ENCODE measurements at places on chromosomes 16 and 17.
A peak's percentile ranks its signal among the peaks of the same experiment; 100 is the strongest.

DNA sequence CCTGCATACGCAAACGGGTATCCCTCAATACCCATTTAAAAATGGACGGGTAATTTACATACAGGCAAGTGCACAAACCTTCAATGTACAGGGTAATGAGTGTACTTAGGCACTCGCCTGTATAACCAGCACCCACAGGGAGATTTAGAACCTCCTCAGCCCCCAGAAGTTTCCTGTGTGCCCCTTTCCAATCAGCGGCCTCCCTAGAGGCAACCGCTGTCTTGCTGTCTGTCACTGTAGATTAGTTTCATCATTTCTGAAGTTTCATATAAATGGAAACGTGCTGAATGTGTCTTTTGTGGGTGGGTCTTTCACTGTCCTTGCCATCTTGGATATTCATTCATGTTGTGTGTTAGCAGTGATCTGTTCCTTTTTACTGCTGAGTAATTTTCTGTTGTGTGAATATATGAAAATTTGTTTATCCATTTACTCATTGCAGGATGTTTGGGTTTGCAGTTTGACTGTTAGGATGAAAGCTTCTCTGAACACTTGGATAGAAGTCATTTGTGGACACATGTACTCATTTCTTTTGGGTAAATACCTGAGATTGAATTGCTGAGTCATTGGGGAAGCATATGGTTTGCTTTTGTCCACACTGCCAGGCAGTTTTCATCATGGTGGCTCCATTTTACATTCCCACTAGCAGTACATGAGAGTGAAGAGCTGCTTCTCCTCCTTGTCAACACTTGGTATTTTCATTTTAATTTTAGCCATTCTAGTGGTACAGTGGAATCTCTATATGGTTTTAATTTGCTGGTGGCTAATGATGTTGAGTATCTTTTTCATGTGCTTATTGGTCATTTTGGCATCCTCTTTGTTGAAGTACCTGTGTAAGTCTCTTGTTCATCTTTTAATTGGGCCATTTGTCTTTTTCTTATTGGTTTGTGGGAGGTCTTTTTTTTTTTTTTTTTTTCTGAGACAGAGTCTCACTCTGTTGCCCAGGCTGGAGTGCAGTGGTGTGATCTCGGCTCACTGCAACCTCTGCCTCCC, 2.1 kb upstream of the ADCY7 start:
- no peak for DNase-seq

- DNase-seq = no peak
These were observed 24.1 kb upstream of the SCNN1B start for GRCh38 chr16:23278031-23278430.

GRCh38 chr16:78127130-78127529, 27.7 kb downstream of the WWOX start:
- no peak for DNase-seq

GRCh38 chr17:10875984-10876555, 38.2 kb upstream of the PIRT start:
- peak; percentile 48 for DNase-seq

- no peak for DNase-seq
These were observed 108.5 kb downstream of the PCTP start for GRCh38 chr17:55859301-55859795.

DNA sequence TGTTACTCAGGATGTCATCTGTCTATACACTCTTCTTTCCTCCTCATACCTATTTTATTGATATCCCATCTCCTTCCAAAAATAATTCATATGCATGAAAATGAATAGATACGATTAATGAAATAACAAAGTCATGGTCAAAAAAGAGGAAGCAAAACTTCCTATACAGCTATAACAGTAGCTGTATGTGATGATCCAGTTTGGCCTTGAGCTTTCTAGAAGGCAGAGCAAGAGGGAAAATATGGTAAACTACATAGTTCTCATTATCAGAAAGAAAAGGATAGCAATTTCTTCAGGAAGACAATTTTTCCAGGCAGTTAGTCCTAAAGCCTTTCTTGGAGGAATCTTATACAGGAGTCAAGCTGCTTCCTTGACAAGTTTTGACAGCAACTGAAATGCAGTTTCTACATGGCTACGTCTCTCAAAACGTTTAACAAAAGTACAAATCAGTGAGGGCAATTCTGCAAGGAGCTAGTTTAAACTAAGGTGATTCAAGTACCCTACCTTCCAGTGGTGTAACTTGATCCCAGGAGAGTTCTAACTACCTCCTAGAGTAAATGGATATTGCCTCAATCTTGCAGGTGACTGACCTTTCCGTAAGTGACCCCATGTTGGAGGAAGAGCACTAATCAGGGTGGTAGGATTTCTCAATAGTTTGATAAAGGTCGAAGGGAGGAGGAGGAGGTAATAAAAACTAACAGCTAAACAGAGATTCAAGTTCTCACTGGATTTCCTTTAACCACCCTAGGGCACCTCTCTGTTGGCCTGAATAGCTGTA, 1.0 kb downstream of the SPAG5 start:
- no peak for DNase-seq

- DNase-seq = no peak
These were observed 17.8 kb downstream of the SNN start for GRCh38 chr16:11685844-11686618.

- DNase-seq = no peak
These were observed 408.4 kb downstream of the CPPED1 start for GRCh38 chr16:12395268-12395667.

GRCh38 chr16:31107465-31107867, 720 bp upstream of the BCKDK start:
- peak; percentile 52 for DNase-seq

DNA sequence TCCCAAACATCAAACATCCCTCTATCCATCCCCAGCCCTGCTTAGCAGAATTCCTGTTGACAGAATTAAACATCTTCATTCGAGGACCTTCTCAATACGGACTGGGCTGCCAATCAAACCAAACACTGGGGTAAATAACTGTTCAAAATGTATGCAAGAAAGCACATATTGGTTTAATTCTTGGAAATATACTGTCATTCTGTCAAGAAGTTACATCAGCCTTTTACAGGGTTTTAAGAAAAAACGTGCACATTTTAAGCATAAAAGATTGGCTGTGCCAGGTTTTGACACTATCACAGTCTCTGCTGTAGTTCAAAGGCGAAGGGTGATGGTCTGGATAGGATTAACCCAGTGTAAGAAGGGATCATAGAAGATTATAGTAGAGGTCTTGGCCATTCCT, 25.1 kb upstream of the CCNF start:
- DNase-seq = no peak

- no peak for DNase-seq
These were observed 54.6 kb upstream of the ACSF3 start for GRCh38 chr16:89038811-89039735.

DNA sequence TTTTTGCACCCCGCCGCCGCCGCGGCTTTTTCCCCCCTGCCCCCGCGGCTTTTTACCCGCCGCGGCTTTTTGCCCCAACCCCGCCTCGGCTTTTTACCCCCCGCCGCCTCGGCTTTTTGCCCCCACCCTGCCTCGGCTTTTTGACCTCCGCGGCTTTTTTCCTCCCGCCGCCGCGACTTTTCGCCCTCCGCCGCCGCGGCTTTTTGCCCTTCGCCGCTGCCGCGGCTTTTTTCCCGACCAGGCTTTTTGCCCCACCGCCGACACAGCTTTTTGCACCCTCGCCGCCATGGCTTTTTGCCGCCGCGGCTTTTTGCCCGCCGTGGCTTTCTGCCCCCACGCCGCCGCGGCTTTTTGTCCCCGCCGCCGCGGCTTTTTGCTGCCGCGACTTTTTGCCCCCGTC, 137.0 kb upstream of the TP53TG3D start:
- DNase-seq = peak; percentile 14

DNA sequence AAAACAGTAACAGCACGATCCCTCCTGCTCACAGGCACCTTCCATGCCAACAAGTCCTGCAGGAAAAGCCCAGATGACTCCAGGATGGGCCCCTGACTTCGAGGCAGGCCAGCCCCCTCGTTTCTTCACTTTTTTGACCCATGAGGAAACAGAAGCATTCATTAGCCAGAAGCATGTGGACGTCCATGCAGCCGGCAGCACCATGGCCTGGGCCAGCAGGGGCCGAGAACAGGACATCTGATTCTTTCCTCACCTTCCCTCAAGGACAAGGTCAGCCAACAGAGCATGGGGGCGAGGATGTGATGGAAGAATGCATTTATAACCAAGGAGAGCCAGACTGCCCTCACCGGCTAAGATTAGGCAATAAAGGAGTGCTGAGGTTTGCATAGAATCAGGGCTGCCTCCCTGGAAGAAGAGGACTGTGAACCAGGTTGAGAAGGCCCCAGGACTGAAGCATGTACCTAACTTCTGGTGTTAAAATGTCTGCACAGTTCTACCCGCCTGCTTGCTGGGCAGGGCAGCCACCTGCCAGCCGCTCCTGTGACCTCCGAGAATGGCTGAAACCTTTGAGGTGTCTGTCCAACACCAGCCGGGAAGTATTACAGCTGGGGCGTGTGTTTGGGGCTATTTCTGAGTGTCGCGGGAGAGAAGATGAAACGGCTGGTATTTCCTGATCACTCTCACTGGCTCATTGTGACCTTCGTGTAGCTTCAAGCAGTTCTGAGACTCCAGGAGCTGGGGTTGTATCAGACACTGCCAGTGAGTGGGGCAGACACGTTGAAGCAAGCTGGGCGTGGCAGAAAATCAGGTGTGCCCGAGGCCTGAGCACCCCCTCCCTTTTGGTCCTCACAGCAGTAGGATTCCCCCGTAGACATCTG, 94.0 kb upstream of the TNRC6C start:
- no peak for DNase-seq

DNA sequence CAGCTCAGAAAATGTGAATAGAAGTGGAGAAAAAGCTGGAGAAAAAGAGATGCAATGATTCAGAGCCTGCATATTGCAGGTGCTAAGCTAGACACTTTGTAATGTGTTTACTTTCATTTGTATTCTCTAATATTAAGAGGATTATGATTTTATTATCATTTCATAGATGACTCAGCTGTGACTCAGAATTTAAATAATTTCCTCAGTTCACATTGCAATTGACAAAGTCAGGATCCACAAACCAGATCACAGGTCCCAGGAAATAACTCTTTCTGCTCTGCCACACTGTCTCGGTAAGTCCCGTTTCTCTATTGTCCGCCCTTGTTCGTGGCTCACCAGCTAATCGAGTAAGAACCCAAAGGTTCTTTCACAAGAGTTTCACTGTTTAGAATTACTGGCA, 235.4 kb upstream of the MON1B start:
- no peak for DNase-seq

- DNase-seq = no peak
These were observed 43.9 kb upstream of the TNRC6C start for GRCh38 chr17:77914385-77915254.

- DNase-seq = no peak
These were observed 38.1 kb upstream of the RHOT1 start for GRCh38 chr17:32104158-32104557.

GRCh38 chr16:17384471-17384870, 86.3 kb downstream of the XYLT1 start:
- DNase-seq = no peak

GRCh38 chr16:89953671-89954406, 5.3 kb downstream of the DEF8 start:
- DNase-seq = no peak

DNA sequence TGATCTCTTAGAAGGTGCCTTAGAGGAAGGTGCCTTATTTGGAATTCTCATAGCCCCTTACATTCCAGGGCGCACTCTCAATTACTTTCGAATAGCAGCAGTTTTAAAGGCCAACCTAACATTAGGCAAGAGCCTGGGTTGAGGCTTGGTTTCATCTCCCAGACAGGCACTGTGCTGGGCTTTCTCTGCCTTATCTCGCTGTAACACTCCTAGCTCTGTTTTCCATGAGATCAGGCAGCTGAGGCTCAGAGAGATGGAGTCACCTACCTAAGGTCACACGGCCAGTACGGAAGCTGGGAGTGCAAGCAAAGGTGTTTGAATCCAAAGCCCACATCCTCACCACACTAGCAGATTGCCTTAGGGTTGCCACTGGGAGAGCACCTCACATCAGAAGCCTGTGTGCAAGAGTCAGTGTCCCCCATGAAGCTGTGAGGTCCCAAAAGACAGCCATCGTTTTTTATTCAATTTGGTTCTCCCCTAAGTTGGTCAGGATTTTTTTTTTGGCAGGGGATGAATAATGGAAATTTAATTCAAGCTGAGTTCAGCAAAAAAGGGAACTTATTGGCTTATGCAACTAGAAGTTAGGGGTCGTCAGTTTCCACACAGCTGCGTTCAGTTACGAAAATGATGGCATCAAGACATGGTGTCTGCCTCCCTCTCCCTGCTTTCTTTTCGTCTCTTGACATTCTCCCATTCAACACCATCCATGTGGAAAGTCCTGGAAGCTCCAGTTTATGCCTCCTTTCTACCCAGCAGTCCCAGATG, 206.4 kb downstream of the KATNIP start:
- DNase-seq = no peak

GRCh38 chr17:54439816-54440215, 460.8 kb upstream of the TOM1L1 start:
- DNase-seq = no peak

GRCh38 chr17:35185849-35186248, 8.3 kb downstream of the SLC35G3 start:
- no peak for DNase-seq

DNA sequence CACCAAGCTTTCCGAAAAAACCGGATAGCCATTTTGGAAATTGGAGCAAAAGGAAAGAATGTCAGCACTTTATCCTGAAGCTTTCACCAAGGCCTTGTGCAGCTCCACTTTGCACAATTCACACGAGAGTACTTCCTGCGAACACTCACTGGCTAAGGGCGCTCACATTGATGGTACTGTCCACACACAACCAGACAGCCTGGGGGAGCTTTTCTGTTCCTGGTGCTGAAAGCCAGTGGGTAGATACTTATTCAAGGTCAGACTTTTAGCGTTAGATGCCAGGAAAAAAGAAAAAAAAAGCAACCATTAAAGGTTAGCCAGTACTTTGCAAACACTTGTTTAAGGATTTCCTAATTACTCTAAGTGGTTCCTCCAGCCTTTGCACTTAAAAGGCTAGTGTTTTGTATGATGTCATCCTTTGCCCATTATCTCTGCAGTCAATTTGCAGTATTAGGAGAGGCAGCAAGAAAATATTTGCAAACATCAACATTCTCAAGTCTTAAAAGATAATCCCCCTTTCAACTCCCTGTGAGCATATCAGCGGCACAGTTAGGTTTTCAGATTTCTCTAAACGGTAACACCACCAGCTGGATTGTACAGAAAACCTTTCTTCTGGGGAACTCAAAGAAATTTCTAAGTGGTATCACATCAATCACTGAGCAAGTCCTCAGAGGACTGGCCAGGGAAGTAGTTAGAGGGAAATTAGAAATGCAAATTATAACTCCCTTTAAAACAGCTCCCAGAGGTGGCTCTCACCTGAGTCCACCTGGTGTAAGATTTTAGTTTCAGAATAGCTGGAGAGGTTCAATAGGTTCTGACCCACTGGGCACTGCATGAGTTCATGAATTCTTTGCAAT, 243.4 kb upstream of the IRX5 start:
- no peak for DNase-seq

DNA sequence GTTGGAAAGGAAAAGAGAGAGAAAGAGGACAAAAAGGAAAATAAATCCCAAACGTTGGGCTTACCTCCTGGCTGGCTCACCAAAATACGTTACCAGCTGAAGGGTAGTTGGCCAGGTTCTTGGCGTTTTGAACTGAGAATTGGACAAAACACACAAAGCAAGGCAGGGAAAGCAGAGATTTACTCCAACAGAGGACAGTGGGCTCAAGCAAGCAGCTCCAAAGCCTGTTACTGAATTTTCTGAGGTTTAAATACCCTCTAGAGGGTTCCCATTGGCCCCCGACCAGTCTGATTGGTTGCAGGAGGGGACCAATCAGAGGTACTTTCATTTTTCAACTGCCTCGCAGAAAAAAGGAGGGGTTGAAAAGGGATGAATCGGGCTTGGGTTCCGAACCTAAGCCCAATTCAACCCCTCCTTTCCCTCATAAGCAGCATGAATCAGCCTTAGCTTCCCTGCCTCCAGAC, 55.6 kb upstream of the ALOX12 start:
- DNase-seq = no peak

- no peak for DNase-seq
These were observed 387.5 kb downstream of the UTP18 start for GRCh38 chr17:51647826-51648225.

Measured in activated naive CD8-positive, alpha-beta T cell treated with anti-CD3 and anti-CD28 coated beads, Interleukin-2, amount 50 U/mL, for 24 hours (primary cell).